ENCODE measurements at places on chromosomes 11 and 22.

- no peak for DNase-seq
Observed at GRCh38 chr11:104813532-104813931, 84.7 kb downstream of the CASP12 start.

DNA sequence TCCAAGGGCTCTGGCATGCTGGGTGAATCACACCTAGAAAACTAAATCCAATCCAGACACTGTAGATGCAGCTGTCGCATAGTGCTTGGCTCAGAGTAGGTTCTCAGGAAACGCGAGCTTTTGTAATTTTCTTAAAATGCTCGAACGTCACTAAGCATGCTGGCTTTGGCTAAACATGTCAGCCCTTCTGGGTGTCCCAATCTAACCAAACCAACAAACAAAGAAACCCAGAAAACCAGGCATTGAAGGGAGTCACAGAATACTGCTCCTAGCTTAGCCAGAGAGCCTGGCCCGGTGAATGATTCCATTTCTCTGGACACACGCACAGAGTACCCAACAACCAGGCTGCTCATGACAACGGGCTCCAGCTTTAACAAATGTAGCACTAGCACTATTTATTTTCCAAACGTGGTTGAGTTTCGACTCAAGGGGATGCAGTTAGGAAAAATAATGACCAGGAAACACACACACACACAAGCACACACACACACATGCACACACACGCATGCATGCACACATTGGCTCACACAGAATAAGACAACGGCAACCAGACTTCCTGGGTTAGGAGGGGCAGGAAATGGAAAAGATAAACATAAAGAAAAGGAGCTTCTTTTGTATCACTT is 492.6 kb downstream of the MIAT start:
- DNase-seq = no peak

DNA sequence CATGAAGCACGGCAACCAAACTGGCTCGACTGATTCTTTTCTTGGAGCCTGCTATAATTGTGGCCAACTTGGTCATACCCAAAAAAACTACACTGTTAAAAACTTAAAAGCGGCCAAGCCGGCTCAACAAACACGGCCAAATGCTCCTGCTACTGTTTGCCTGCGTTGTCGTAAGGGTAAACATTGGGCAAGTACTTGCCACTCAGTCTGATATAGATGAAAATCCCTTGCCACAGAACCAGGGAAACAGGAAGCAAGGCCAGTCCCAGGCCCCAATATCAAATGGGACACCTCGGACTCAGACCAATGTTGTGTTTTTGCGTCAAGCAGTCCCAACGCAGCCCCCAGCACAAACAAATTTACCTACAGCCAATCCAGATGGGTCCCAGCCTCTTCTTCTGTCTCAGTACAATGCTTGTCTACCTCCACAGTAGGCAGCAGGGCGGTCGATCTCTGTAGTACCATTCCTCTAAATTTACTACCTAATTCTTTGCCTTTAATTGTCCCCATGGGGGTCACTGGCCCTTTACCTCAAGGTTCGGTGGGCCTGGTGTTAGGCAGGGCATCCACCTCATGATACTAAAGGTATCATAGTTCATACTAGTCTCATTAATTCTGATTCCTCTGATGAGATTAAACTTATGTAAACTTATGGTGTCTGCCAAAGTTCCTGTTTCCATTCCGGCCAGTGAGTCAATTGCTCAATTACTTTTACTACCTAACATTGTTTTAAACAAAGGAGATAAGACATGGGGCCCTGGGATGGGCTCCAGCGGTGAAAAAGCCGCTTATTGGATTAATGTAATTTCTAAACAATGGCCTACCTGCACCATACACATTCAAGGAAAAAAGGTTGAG is 3.7 kb upstream of the COMT start:
- DNase-seq = peak; percentile 59

DNA sequence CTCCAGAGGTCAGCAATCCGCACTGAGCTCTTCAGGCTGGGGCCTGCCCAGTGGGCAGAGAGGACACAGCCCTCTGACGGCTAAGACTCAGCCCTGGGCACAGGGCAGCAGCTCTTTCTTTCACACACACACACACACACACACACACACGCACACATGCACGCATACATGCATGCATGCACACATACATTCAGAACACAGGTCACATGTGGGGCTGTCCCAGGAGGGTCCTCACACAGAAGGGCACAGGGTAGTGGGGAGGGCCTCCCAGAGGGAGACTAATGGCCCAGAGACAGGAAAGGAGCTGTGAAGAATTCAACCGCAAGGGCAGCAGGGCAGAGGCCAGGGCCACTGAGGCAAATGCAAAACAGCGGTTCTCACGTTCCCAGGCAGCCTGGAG is 20.3 kb upstream of the XKR3 start:
- DNase-seq = no peak

GRCh38 chr11:120738516-120739046 is 227.0 kb downstream of the GRIK4 start:
- DNase-seq = no peak

DNA sequence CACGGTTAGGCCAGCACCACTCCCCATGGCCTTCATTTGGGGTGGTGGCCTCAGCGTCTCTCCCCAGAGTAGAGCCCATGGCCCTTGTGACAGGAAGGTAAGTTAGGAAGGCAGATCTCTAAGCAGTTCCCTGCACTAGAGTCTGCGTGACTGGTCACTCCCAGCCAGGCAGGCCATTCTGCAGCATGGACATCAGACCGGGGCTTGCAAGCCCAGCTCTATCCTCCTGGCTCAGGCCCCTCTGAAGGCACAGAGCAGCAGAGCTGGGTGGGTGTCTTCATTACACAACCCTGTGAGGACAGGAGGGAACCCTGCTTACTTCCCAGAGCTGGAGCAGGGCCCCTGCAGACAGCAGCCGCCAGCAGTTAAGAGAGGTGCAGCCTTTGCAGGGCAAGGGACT is 77.3 kb downstream of the PIWIL3 start:
- no peak for DNase-seq

- no peak for DNase-seq
Observed at GRCh38 chr11:95088946-95089619, 563 bp upstream of the ENDOD1 start.

DNA sequence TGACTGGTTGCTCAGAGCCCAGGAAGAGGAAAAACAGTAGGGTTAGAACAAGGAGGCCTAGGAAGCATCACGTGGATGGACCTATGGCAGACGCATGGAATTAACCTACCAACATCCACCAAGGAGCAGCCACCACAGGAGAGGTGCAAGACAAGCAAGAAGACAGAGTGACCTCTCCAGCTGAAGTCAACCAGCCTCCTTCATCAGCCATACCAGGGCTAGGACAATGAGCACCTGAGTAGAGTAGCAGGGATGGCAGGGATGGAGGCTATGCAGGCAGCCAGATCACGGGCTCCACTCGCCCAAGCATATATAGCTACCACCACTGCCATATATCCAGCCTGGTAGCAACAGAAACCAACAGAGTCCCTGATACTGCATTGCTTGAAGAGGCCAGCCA is 202.1 kb upstream of the B3GAT1 start:
- no peak for DNase-seq

DNA sequence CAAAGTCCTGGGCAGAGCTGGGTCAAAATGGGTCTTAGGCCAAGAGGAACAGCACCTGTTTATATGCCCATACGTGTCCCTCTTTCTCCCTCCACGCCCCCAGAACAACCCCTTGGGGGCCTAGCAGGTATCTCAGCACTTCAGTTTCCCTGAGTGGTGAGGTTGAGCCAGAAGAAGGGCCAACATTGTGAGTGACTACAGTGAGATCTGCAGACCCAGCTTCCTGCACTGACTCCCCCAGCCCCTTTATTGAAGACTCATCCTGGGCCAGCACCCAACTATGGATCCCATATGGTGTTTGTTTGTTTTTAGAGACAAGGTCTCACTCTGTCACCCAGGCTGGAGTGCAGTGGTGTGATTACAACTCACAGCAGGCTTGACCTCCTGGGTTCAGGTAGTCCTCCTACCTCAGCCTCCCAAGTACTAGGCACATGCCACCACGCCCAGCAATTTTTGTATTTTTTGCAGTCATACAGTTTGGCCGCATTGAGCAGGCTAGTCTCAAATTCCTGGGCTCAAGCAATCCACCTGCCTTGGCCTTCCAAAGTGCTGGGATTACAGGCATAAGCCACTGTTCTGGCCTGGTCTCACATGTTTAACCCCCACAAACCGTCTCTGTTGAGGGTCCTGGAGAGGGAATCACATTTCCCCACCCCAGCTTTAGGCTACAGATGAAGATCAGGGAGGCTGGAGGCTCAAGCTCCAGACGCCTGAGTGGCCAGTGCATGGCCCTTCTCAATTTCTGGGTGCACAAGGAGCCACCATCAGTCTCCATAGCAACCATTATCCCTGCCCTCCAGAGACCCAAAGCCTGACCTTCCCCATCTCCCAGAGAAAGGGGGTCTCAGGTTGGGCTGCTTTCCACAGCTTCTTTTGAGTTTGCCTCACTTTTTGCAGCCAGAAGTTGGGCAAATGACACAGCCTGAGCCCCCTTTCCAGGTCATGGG is 1.7 kb upstream of the LARGE2 start:
- no peak for DNase-seq

DNA sequence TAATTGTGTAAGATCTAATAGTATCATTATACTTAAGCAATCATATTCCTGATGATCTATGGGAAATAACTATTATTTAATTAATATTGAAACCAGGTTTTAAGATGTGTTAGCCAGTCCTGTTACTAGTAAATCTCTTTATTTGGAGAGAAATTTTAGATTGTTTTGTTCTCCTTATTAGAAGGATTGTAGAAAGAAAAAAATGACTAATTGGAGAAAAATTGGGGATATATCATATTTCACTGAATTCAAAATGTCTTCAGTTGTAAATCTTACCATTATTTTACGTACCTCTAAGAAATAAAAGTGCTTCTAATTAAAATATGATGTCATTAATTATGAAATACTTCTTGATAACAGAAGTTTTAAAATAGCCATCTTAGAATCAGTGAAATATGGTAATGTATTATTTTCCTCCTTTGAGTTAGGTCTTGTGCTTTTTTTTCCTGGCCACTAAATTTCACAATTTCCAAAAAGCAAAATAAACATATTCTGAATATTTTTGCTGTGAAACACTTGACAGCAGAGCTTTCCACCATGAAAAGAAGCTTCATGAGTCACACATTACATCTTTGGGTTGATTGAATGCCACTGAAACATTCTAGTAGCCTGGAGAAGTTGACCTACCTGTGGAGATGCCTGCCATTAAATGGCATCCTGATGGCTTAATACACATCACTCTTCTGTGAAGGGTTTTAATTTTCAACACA is 6.4 kb downstream of the BIRC3 start:
- no peak for DNase-seq

GRCh38 chr11:13183826-13184196 is 93.8 kb upstream of the BMAL1 start:
- no peak for DNase-seq

- DNase-seq = peak; percentile 78
Observed at GRCh38 chr11:117814766-117815261, 9.7 kb downstream of the FXYD2 start.

DNA sequence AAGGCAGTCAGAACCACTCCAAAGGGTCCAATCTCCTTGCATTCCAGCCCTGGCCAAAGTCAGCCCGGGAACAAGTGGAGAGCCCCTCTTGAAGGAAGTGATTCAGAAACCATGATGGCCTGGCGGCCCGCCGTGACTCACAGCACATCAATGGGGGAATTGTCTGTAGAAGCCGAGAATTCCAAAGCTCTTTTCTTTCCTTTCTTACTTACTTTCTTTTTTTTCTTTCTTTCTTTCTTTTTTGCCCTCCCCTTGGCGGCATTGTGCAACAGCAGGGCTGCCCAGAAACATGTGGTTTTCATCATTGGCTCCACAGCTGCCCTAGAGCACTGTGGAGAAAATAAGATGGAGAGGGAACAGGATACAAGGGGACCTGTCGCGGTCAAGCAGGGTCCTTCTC is 140.2 kb upstream of the TIMP3 start:
- no peak for DNase-seq

DNA sequence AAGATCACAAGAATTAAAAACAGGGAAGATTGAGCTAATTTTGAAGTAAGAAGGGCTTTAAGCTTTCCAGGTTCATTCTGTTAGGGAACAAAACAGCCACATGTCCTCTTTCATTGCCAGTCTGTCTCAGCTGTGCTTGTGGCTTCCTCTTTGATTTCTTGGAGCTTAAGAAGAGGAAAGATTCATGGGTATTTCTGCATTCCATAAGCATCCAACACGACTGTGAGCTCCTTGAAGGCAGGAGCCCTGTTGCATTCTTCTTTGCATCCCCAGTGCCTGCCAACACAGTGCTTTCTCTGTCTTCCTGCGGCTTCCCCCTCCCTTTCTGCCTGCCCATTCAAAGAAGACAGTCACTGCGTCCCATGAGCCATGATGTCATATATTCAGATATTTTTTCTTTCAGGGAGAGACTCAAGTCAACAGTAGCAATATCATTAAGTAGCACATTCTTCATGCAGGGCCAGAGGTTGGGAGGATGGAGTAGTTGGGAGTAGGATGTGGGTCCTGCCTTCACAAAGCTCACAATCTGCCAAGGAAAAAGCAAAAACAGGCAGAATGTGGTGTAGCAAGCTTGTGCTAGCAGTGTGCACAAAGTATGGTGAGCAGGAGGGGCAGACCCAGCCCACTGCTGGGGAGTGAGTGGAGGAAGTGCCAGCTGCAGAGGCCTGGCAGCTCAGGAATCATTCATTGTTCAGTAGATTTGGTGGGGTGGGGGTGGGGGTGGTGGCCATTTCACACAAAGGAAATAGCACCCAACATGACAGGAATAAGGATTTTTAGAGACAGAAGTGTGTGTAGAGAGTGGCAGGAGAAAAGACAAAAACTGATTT is 162.1 kb upstream of the RASSF10 start:
- no peak for DNase-seq

- DNase-seq = no peak
Observed at GRCh38 chr11:57154739-57155138, 27.0 kb upstream of the LRRC55 start.

- DNase-seq = no peak
Observed at GRCh38 chr11:132033051-132033450, 662.6 kb downstream of the NTM start.

DNA sequence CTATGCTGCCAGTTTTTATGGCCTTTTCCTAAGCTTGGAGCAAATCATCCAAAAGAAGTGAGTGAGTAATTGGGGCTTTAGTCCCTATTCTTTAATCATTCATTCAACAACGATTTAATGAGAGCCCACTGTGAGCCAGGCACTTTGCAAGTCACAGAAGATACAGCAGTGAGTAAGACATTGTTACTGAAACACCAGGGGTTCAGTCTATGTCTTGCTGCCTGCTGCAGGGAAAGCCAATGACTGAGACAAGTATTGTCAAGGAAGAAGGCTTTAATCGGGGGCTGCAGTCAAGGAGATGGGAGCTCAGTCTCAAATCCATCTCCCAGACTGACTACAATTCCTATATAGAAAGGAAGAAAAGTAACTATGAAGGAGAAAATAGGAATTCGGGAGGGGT is 228.3 kb downstream of the FAM181B start:
- DNase-seq = no peak

- DNase-seq = no peak
Observed at GRCh38 chr11:65886826-65887722, 1.2 kb downstream of the FIBP start.

GRCh38 chr11:46330563-46331281 is 16.5 kb upstream of the DGKZ start:
- DNase-seq = peak; percentile 60

GRCh38 chr11:107131756-107132155 is 113.5 kb upstream of the GUCY1A2 start:
- no peak for DNase-seq
